NCI-H69 (cell line): ENCODE measurements at places on chromosomes 1 and 21.

- no peak for DNase-seq
These were observed 26.7 kb downstream of the MIER1 start for GRCh38 chr1:66951513-66951912.

DNA sequence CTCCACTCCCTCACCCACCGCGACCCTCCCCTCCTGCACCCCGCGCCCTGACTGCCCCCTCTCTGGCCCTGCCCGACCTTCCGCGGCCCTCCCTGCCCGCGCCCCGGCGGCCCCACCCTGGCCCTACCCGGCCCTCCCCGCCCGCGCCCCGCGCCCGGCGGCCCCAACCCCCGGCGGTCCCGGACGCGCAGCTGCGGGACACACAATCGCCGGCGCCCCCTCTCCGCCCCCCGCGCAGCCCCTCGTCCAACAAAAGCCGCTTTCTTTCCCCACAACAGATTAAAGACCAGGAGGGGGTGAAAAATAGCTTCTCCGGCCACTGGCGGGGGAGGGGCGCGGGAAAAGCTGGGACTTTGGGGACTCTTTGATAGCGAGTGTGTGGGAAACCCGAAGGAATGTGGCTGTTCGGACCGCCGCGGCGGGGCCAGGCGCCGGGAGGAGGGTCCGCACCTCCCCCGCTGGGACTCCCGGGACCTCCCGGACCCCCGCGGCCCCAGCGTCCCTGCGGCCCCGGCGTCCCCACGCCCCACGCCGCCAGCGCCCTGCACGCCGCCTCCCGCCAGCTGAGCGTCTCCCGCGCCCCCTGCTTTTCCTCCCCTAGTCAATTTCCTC is 8.8 kb upstream of the ID3 start:
- peak; percentile 54 for DNase-seq

GRCh38 chr1:222387007-222387814 is 160.7 kb downstream of the HHIPL2 start:
- peak; percentile 69 for DNase-seq

DNA sequence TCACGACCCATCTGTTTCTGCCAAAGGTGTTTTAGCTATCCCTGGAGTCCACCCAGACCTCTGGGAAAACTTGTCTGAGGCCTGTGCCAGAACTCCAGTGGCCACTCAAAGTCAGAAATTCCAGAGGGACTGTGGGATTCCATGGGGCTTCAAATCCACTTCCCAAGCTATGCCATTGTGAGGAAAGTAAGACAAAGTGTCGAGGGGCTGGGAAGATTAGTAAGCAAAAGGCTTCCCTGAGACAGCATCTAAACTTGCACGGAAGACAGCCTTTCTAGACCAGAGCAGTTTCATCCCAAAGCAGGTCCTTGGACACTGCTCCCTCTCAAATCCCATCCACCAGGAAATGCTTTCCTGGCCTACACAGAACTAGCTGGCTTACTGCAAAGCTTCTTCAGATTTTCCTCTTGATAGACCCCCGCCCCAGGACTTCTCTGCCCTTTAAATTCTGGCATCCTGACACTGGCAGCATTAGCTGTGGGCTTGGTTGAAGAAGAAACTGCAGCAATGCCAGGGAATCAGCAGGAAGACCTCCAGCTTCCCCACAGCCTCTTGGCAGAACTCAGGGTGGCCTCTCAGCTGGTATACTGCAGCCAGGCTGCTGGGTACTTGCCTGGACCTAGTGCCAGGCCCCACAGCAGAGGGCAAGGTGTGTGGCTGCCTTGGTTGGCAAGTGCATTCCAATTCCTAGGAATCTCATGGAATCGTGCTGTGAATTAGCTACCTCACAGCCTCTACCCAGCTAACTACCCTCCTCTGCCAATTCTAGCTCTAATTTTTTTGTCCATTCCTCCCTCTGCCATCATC is 27.3 kb upstream of the LMX1A start:
- no peak for DNase-seq

GRCh38 chr1:167086033-167086432 is 4.1 kb downstream of the GPA33 start:
- DNase-seq = peak; percentile 88

DNA sequence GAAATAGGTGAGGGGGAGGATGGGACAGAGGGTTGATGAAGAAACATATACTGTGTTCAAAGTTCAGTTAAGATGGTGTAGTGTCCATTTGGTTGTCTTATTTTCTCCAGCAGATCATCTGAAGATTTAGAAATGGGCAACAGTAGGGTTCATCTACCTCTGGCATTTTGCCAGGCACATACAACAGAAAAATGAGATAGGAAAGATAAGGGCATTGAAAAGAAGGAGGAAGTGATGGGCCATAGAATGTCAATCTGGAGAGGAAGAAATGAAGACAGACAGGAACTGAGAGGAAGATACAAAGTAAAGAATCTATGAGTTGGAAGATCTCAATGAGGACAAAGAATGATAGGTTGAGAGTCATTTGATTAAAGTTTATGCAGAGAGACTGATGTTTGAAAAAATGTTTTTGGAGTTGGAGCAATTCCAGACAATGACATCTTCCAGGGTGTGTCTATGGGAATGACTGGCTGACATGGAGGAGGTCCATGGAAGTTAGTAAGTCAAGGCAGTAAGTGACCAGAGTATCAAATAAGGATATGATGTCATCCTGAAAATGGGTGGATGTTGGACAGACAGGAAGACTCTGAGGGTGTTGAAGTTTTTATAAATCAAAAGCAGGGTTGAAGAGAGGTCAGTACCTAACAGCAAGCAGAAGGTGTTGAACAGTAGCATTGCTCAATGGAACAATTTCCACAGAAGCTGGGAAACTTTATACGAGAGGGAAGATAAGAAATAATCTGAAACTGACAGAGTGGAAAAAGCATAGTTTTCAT is 18.7 kb upstream of the CD55 start:
- DNase-seq = no peak

GRCh38 chr1:227854189-227854588 is 38.7 kb downstream of the PRSS38 start:
- no peak for DNase-seq

- peak; percentile 22 for DNase-seq
These were observed 25.7 kb downstream of the GPR161 start for GRCh38 chr1:168110896-168111545.

GRCh38 chr1:6396998-6397397 is 3.4 kb upstream of the ACOT7 start:
- DNase-seq = no peak

- DNase-seq = no peak
These were observed 17.7 kb upstream of the ELAVL4 start for GRCh38 chr1:50091068-50091467.

GRCh38 chr1:42786097-42786496 is 1.3 kb downstream of the TMEM269 start:
- DNase-seq = no peak

DNA sequence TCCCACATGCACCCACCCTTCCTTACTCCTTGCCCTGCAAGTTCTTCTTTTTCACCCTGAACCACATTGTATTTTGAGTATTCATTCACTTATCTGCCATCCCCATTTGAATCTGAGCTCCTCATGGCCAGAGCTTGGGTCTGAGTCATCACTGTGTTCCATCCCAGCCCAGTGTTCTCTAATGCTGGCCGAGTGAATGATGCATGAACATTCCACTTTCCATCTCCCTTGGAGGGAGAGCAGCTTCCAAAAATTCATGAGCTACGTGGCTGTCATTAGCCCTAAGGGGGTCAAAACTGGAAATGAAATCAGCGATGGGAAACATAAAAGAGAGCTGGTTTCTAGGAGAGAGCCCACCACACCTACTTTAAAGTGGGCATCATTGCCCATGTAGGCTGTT is 187.0 kb upstream of the USP24 start:
- no peak for DNase-seq

GRCh38 chr1:208183977-208184911 is 59.9 kb downstream of the PLXNA2 start:
- peak; percentile 61 for DNase-seq
